Activated naive CD4-positive, alpha-beta T cell treated with anti-CD3 and anti-CD28 coated beads, Interleukin-2, amount 50 U/mL, for 16 hours (primary cell): ENCODE measurements at places on chromosomes 7 and 10.

DNA sequence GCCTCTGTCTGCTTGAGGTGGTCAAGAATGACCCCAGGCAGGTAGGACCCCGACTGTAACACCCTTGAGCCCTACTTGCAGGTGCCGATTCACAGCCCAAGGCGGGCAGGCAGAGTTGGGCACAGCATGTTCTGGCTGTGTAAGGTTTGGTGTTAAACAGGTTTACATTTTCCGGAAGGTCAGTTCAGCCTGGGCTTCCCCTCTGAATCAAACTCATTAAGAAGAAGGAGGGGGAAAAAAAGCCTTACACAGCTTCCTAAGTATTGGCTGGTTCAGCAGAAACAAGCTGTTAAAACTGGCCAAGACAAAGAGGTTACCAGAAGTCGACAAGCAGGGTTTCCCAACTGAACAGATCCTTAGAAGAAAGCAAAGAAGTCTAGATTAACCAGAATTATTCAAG, 132.7 kb downstream of the PRPF18 start:
- no peak for DNase-seq

DNA sequence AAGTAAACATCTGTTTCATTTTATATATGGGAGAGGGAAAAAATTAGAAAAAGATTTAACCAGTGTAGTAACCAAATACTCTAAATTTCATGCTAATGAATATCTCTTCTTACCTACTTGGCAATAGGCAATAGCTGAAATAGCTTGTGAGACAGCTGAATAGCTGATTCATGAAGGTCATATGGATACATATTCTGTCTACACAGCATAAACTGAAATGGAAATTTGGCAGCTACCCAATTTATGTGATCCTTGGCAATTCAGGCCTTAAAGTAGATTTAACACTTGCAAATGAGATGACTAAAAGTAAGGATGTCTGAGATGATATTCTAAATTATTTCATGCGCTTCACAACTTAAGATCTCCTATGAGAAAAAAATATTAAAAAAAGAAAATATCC, 261.2 kb upstream of the SEMA3A start:
- no peak for DNase-seq

DNA sequence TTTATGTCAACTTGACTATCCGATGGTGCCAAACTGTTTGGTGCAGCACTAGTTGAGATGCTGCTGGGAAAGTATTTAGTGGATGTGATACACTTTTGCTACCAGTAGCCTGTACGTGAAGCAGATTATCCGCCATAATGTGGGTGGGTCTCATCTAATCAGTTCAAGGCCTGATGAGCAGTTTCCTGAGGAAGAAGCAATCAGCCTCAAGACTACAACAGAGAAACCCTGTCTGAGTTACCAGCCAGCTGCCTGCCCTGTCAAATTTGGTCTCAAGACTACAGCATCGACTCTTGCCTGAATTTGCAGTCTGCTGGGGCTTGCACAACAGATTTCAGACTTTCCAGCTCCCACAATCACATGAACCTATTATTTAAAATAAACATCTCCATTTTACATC, 10.9 kb upstream of the RBP3 start:
- DNase-seq: no peak

- DNase-seq: no peak
Observed at GRCh38 chr7:21902240-21902639, 43.5 kb downstream of the CDCA7L start.

- no peak for DNase-seq
Observed at GRCh38 chr10:76719006-76719405, 918.6 kb downstream of the KCNMA1 start.

DNA sequence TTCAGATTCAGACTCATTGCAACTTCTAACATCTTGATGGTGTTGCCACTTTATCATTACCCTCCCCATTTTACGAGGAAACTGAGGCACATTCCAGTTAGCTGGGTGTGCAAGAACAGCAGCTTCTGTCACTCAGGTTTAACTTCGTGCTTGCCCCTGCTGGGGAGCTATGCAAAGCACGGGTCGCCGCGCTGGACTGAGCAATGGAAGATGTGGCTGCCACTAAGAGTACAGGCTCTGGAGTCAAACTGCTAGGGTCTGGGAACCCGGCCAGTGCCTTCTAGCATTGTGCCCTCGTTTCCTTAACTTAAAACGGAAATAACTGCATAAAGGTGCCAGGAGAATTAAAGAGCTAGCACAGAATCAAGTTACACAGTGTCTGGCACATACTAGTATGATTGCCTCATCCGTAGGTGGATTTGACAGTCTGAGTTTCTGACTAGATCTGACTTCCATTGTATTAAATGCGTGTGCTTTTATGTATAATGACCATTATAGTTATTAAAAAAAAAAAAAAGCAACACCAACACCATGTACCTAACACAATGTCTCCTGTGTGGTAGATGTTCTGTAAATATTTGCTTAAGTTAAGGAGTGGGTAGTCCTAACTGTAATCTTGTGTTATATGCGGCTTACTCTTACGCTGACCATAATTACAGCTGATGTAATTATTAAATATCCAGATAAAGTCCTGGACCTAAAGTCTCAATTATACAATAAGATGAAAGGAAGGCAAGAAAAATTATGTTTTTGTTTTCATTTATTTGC, 842 bp downstream of the ZNF22 start:
- peak; percentile 52 for DNase-seq

GRCh38 chr7:14487701-14488395, 414.7 kb downstream of the DGKB start:
- no peak for DNase-seq

DNA sequence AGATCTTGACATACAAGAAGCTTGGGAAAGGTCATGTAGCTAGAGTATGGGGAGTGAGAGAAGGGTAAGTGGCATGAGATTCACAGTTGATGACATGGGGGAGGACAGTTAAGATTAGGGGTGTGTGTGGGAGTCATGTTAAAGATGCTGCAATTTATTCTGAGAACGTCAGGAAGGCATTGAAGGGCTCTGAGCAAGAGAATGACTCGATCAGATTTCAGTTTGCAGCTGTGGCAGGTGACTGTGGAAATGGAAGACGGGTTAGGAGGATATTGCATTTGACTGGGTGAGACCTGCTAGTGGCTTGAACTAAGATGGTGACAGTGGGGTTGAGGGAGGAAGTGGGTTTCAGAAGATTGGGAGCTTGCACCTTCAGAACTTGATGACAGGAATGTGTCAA, 5.6 kb downstream of the CDC123 start:
- no peak for DNase-seq

DNA sequence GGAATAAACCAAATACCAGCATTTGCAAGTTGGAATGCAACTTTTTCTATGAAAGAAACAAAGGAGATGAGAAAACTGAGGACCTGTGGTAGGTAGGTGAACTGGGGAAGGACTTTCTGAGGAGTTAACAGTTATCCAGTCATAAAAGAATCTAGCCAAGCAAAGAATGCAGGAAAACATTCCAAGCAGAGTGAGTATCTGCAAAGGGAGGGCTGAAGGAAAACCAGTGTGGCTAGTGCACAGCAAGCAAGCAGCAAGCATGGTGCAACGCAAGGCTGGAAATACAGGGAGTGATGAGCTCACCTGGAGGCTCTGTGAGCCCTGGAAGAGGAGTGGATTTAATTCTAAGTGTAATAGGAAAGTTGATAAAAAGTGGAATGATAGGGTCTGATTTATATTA, 44.0 kb downstream of the RTKN2 start:
- DNase-seq: no peak

DNA sequence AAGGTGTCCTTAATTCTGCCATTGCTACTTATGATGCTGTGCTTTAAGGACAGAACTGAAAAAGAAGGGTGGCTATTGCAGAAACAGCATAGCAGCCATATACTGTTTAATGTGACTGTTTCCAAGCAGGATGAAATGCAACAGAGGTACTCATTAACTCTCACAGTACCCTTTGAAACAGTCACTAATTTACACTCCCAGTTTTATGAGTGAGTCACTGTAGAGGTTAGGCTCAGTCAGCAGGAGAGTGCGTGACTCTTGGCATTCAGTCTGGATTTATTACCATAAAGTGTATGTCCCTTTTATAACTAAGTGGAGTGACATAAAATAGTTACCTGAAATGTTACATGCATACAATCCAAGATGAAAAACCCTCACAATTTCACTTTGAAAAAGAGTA, 27.7 kb downstream of the ALDH18A1 start:
- DNase-seq: no peak

DNA sequence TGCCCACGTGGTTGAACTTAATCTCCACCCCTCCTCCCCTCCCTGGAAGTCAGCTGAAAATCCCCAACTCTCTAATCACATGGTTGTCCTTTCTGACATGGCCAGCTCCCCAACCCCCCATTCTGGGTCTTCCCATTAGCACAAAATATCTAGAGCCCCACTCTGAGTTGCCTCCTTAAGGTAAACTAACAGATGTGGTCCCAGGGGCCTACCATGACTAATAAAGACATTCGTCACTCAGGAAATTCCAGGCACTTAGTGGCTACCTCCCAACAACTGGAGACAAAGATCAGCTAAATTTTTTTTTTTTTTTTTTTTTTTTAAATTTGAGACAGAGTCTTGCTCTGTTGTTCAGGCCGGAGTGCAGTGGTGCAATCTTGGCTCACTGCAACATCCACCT, 21.1 kb downstream of the CCDC126 start:
- DNase-seq: no peak

- no peak for DNase-seq
Observed at GRCh38 chr7:77265666-77266065, 66.0 kb upstream of the FGL2 start.

GRCh38 chr7:15750727-15751126, 64.2 kb upstream of the MEOX2 start:
- DNase-seq: no peak

DNA sequence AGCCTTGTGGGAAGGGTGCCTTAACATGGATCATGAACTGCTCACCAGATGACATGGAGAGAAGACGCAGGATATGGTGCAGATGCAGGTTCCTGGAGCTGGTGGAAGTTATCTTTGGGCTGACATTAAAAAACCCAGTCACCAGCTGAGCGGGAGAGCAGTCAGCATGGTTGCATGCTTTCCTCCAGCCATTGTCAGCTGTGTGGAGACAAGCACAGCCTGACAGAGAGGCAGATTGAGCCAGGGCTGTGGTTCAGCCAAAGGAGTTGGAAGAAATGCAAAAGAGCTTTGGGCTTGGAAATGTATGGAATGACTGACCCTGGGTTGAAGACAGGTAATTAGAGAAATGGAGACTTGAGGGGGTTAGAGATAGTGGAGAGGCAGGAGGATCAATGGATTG, 79.7 kb downstream of the CPVL start:
- no peak for DNase-seq

GRCh38 chr10:124562425-124563060, 100.9 kb downstream of the LHPP start:
- DNase-seq: no peak

GRCh38 chr7:14377646-14378266, 388.3 kb upstream of the ETV1 start:
- no peak for DNase-seq

DNA sequence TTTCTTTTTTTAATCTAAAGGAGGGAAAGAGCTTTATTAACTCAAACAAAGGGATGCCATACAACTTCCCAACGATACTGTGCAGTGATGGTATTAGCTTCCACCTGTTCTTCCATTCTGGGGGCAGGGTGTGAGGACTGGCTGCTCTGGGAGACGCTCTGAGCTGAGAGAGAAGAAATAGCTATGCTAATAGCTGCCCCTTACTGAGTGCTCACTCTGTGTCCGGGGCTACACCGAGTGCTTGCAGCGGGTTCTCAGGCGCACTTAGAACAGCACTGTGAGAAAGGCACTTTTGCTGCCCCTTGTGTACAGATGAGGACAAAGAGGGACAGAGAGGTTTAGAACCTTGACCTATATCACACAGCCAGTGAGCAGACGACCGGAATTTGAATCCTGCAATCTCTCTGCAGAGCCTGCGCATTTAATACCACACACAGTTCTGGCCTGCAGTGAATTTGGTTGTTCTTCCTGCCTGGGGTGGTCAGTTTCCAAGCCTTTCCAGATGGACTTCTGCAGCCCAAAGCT, 142.2 kb downstream of the PLPP4 start:
- DNase-seq: no peak

- no peak for DNase-seq
Observed at GRCh38 chr7:31851119-31851518, 164.1 kb downstream of the PPP1R17 start.

GRCh38 chr10:86657396-86658011, 3.2 kb downstream of the OPN4 start:
- no peak for DNase-seq

- DNase-seq: no peak
Observed at GRCh38 chr7:92725161-92725925, 111.0 kb downstream of the CDK6 start.

DNA sequence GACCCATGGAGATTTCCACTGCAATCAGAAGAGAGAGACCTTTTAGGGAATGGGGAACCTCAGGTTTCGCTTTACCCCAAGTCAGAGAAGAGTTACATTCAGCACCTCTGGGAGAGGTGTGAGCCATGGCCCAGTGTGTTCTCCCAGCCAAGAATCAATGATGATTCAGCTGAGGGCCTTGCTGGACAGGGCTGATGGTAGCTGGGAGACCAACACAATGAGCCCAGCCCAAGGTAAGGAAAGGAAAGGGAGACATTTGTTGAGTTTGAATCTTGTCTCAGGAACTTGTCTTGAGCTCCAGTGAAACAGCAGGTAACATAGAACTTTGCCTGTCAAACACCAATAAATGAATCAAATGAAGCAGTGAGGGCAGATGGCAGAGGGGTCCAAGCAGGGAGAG, 14.0 kb upstream of the PPIA start:
- DNase-seq: no peak

DNA sequence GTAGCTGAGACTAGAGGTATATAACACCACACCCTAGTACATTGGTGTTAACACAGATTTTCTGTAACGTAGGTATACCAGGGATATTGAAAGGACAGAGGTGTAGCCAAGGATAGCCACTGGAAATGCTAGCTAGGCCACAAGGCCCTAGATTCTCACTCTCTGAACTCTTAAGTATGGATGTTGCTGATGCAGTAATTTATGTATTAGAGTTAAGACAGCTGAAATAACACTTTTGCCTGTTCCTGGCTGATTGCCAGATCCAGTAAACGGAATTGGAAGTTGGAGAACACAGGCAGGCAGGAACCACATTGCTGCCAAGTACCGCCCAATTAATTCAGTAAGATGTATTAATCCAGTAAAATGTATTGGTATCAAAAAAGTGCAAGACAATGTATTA, 1.8 kb downstream of the CALU start:
- no peak for DNase-seq
